ENCODE measurements at places on chromosomes 12 and 14. TPM values are rescaled to one million over a fixed set of nuclear protein-coding genes. Genes with fewer than 3 reads are reported as not detected.

DNA sequence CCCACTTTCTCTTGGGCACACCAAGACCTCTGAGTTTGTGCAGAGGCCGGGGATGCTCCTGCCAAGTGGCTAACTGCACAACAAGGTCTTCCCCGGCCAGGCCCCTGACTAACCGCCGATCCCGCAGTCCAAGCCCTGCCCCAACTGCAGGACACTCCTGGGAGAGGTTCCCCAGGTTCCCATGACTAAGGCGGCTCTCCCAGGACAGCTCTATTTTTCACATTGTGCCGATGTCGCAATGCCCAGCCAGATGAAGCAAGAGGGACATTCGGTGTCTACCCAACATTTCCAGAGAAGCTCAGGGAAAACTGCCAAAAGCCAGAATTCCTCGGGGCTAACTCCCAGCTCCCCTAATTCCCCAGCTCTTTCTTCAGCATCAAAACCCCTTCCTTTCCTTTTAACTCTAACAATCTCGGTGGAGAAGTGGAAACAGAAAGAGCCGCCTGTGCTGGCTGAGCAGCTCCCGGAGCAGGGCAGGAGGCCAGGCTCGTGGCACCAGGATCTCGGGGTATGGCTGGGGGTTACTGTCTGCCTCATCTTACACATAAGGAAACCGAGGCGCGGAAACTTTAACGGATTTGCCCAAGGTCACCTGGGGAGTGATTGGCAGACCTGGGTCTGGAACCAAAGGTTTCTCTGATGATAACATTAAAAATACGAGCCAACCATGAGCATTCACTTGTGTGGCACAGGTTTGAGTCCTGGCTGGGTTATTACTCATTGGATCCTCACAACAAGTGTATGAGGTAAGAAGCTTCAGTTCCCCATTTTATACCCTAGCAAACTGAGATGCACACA lies 318.2 kb downstream of the BCL11B start:
- no peak for DNase-seq
- H3K36me3 ChIP-seq, result no peaks in the 10 kb centered on the region
- H3K27me3 ChIP-seq, result no peaks in the 10 kb centered on the region

DNA sequence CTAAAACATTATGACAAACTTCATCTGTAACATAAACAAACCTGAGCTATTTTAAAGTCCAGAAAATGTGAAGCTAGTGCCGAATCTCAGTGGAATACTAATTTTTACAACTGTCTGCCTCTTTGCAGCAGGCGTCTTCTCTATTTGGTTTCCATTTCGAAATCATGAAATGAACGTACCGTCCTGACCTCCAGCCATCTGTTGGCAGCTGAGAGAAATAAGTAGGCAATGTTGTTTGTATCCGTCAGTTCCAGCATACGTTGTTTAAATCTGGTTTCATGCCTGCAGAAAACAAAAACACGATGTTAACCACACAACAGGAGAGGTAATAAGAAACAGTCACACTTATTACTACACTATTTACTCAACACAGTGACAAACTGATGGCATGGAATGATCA lies 54.3 kb upstream of the KCNJ8 start:
- H3K27ac ChIP-seq, result no peak overlapping the region
- H3K4me1 ChIP-seq, result no peaks in the 10 kb centered on the region
- no peak overlapping the region for H3K4me3 ChIP-seq
- no peaks in the 10 kb centered on the region for H3K27me3 ChIP-seq

- no peak overlapping the region for H3K27ac ChIP-seq
- no peaks in the 10 kb centered on the region for H3K36me3 ChIP-seq
- no peaks in the 10 kb centered on the region for H3K27me3 ChIP-seq
- no peaks in the 10 kb centered on the region for H3K4me1 ChIP-seq
- H3K4me3 ChIP-seq, result no peak overlapping the region
- no peak for DNase-seq
These were observed 11.7 kb downstream of the CLEC9A start for GRCh38 chr12:10042167-10042566.

GRCh38 chr12:45273717-45274271 lies 57.9 kb downstream of the ANO6 start:
- no peak for DNase-seq
- no peak overlapping the region for H3K4me3 ChIP-seq
- no peaks in the 10 kb centered on the region for H3K4me1 ChIP-seq
- no peaks in the 10 kb centered on the region for H3K36me3 ChIP-seq

GRCh38 chr12:98823012-98823411 lies 177.9 kb downstream of the APAF1 start:
- H3K27me3 ChIP-seq, result no peaks in the 10 kb centered on the region
- no peaks in the 10 kb centered on the region for H3K4me1 ChIP-seq
- no peak for DNase-seq
- H3K36me3 ChIP-seq, result no peaks in the 10 kb centered on the region
- no peak overlapping the region for H3K4me3 ChIP-seq

GRCh38 chr14:24876996-24877395 lies 173.0 kb downstream of the STXBP6 start:
- H3K27me3 ChIP-seq, result no peaks in the 10 kb centered on the region
- H3K4me1 ChIP-seq, result no peaks in the 10 kb centered on the region
- H3K4me3 ChIP-seq, result no peak overlapping the region
- DNase-seq, result no peak
- no peaks in the 10 kb centered on the region for H3K36me3 ChIP-seq

- no peaks in the 10 kb centered on the region for H3K36me3 ChIP-seq
- no peak overlapping the region for H3K27ac ChIP-seq
- no peak for DNase-seq
- H3K27me3 ChIP-seq, result no peaks in the 10 kb centered on the region
These were observed 833.3 kb downstream of the DIO2 start for GRCh38 chr14:79378020-79378419.

ANKRD13A gene
- 76.4 TPM for total RNA-seq

DBX2 gene
- total RNA-seq, result not detected

GOLT1B gene
- total RNA-seq, result 31.7 TPM

PLBD1 gene
- 1.00 TPM for total RNA-seq

Measured in naive thymus-derived CD4-positive, alpha-beta T cell (primary cell).